NCI-H2171 treated with DMSO at 0.1 percent for 48 hours (cell line): ENCODE measurements at places on chromosomes 12 and 14.

- no peak for DNase-seq
Measured at GRCh38 chr12:54025499-54026405, 2.5 kb upstream of the HOXC6 start.

- no peak for DNase-seq
Measured at GRCh38 chr12:20283482-20283881, 84.9 kb upstream of the PDE3A start.

DNA sequence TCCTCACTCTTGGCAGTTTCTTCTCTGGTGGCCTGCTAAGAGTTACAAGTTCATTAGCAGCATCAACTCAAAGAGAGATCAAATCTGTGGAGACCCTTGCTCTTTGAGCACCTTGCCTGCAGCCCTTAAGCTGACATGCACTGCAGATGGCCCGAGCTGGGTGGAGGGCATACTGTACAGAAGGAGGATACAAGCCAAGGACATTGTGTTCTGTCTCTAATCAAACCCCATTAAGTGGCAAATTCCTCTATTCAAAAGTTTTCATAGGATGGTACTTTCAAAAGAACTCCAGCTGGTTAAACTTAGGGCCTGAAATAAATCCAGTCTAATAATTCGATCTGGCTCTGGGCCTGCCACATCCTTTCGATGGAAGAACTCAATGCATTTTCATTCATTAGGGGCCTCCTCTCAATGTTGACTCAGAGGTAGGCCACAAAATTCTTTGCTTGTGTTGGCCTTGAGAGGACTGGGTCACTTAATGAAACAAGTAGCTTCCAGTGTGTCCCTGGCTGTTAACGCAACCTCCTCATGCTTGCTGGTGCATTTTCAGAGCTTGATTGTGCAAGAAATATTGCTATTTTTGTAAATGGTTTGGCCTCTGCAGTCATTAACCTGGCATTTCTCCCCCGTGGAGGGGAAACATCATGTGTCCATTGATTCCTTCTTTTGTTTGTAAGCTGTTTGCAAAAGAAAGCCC is 318.2 kb downstream of the NUAK1 start:
- no peak for DNase-seq

GRCh38 chr12:89765959-89766824 is 57.6 kb upstream of the ATP2B1 start:
- DNase-seq = no peak

DNA sequence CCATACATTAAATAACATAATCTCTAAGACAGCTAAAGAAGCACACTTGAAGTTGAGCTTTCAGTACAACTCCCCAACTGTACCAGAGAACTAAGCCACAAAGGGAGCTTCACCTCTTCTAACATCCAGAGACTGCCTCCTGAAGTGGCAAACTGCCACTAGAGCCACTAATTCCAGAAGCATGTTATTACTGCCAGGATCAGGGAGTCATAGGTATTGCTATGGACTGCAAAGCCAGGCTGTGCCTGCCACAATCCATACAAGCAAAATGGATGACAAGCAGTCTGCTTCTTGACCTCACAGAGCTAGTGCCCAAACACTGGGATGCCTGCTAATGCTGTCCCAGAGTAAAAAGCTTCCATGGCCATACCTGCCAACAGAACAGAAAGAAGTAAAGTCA is 160.1 kb downstream of the STXBP6 start:
- DNase-seq = no peak

DNA sequence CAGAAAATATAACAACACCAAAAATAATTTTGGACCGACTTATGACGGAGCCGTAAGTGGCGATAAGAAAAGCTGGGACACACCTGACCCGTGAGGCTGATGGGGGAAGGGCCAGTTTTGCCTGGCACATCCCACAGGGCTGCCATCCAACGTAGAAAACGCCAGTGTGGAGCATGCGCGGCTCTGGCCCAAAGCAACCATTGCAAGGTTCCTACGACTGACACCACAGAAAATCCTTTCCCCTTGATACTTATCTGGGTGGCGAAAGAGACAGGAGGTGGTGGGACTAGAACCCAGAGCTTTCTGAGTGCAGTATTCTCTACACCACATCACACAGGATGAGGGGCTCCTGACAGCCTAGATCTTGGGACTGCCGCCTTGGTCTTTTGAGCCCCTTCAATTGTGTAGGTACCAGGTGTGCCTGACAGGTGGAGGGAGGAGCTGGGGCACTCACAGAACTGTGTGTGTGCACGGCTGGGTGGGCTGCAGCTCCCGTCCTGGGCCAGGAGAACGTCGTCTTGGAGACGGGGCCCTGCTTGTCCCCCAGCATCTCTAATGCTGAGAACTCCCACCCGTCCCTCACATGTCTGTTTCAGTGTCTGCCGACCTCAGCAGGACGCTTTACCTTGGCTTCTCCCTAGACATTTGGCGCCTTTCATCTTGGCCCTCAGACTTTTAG is 17.4 kb upstream of the CACNA2D4 start:
- DNase-seq = peak; percentile 95

- no peak for DNase-seq
Measured at GRCh38 chr12:31510034-31510433, 80.9 kb downstream of the DENND5B start.

DNA sequence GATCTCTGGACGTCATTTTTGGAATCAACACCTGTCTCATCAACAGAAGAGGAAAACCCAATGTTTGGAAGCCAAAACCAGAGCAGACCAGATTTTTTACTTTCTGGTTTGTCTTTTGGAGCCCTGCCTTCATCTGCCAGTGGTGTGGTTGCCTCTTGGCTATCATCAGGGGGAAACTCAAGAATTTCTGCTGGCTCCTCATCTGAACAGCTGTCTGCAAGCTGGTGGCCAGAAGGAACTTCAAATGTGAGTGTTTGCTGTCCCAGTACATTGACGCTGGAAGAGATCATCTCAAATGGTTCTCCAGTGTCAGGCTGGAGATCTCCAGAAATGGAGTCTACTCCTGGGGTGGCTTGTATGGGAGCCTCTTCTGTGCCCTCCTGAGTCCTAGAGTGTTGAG is 13.8 kb downstream of the PLD4 start:
- no peak for DNase-seq

GRCh38 chr14:97458661-97459579 is 661.7 kb downstream of the VRK1 start:
- DNase-seq = no peak

DNA sequence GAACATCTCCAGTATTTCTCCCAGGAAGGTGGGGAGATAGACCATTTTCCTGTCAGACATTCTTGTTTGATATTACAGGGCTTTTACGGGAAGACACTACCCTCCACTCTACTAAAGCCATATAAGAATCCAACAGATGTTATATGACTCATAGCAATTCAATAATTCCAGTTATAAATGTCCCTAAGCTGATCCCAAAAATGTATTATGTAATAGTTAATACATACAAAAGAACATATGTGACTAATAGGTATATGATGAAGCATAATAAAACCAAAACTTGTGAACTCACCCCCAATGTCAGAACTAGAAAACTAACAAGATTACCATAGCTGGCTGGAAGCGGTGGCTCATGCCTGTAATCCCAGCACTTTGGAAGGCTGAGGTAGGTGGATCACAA is 84.2 kb downstream of the EFCAB11 start:
- DNase-seq = no peak

- no peak for DNase-seq
Measured at GRCh38 chr12:65907513-65907912, 83.2 kb downstream of the HMGA2 start.

DNA sequence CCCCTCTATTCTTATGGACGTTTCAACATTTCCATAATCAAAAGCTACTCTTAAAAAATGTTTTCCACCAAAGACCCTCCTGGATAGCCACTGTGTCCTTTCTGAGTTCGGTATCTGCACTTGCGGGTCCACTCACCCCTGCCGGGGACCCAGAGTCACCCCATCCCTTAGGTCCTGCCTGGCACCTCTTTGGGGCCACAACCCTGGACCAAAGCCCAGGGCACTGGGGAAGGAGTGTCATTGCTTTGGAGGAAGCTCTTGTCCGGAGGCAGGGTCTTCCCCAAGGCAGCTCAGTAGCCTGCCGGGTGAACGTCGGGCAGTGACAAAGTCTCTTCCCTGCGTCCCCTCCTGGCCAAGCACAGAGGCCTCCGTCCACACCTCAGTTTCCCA is 129.6 kb downstream of the RFLNA start:
- no peak for DNase-seq

GRCh38 chr14:91906374-91906773 is 39.0 kb upstream of the TC2N start:
- no peak for DNase-seq

- peak; percentile 96 for DNase-seq
Measured at GRCh38 chr14:96917442-96917963, 120.3 kb downstream of the VRK1 start.

DNA sequence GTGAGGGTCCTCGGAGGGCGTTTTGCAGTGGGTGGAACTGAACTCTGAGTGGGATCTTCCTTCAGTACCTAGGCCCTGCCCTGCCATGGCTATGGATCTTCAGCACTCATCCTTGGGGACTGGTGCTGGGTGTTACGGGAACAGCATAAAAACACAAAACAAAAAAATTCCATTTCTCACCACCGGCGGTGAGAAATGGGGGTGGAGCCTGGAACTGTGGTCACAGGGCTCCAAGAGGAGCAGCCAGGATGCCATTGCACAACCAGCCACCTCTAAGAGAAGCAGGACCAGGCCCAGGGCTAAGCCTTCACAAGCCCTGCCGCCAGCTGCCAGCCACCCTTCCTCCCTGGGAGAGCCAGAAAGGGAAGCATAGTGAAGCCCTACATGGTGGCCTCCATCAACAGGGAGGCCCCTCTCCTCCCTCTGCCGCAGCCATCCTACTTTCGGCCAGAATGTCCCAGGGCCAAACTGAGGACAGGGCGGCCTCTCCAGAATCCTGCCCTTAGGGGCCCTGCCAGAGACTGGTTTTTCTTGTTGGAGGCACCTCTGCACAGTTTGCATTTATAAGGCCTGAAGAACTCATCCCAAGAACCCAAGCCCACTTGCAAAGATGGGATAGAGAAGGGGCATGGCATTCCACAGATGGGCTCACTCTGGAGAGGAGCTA is 76.5 kb downstream of the VCPKMT start:
- no peak for DNase-seq

GRCh38 chr12:122013791-122014590 is 7.7 kb upstream of the BCL7A start:
- DNase-seq = no peak
